Glutamatergic neuron (in vitro differentiated cells): ENCODE measurements at places on chromosomes 3 and 15. TPM values are rescaled to one million over a fixed set of nuclear protein-coding genes. Genes with fewer than 3 reads are reported as not detected.
A peak's percentile ranks its signal among the peaks of the same experiment; 100 is the strongest.

GRCh38 chr3:134028486-134029255 is 1.1 kb downstream of the SLCO2A1 start:
- H3K27ac ChIP-seq: no peak overlapping the region
- peaks cover 2% of the 10 kb centered on the region for H3K4me1 ChIP-seq
- peaks cover 8% of the 10 kb centered on the region for H3K36me3 ChIP-seq
- H3K4me3 ChIP-seq: peak overlapping the region; percentile 97
- H3K27me3 ChIP-seq: peaks cover 13% of the 10 kb centered on the region

DNA sequence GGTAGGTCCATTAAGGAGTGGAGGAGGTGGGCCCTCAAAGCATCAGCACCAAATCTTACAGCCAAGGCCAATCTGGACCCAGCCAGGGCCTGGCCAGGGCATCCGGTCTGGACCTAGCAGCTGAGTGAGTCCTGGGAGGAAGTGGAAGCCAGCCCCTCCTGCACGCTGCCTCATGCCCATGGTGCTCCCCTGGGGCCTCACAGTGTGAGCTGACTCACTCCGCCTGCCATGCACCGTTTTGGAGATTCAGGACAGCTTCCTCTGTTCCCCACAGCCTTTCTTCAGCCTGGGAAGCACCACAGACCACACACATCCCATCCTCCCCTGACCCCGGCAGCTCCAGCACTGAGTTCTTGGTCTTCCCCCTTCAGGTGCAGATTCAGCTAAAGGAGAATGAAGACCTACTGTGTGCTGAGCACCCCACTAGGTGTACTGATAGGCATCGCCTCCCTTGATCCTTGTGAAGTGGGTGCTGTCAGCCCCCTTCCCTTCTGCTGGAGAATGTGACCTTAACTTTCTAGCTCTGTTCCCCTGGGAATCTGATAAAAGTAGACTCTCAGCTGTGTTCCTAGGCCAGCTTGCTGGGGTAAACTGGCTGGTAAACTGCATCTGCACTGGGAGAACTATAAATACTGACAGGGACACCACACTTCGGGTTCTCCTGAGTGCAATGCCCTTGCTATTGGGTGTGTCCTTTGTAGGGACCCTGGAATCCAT is 36.8 kb upstream of the SEC13 start:
- H3K4me1 ChIP-seq: peaks cover 55% of the 10 kb centered on the region
- no peak overlapping the region for H3K4me3 ChIP-seq
- peaks cover 3% of the 10 kb centered on the region for H3K27me3 ChIP-seq
- DNase-seq: peak; percentile 60
- H3K36me3 ChIP-seq: peaks cover 15% of the 10 kb centered on the region

- H3K27ac ChIP-seq: no peak overlapping the region
- no peak for DNase-seq
- peaks cover 2% of the 10 kb centered on the region for H3K27me3 ChIP-seq
- H3K4me3 ChIP-seq: no peak overlapping the region
Measured at GRCh38 chr3:33146791-33147445, 33.1 kb downstream of the CRTAP start.

GRCh38 chr3:29281344-29282241 is 722 bp downstream of the RBMS3 start:
- peaks cover 2% of the 10 kb centered on the region for H3K27me3 ChIP-seq
- H3K36me3 ChIP-seq: no peaks in the 10 kb centered on the region
- peak overlapping the region; percentile 91 for H3K4me3 ChIP-seq
- DNase-seq: no peak
- H3K4me1 ChIP-seq: peaks cover 42% of the 10 kb centered on the region
- H3K27ac ChIP-seq: peak overlapping the region; percentile 85

The CYP1A2 gene
- not detected for total RNA-seq

DNA sequence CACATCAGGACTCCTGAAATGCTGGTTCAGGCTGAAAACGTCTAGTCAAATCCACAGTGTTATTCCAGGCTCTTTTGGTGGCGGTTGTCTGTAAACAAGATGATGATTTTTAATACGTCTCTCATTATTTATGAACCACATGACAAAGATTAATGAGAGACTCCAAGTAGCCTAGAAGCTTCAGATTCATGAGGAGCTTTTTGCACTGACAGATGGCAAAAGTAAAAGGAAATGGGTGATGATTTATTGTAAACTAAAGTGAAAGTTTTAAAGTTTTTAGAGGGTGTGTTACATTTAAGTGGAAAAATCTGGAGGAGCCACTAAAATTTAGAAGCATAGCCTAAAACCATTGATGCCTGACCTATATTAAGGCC is 77.0 kb downstream of the BBX start:
- H3K27ac ChIP-seq: peak overlapping the region; percentile 97
- DNase-seq: no peak
- peaks cover 56% of the 10 kb centered on the region for H3K4me1 ChIP-seq
- H3K36me3 ChIP-seq: peaks cover 15% of the 10 kb centered on the region
- peaks cover 2% of the 10 kb centered on the region for H3K27me3 ChIP-seq
